ENCODE measurements at places on chromosomes 3 and 15. TPM values are rescaled to one million over a fixed set of nuclear protein-coding genes. Genes with fewer than 3 reads are reported as not detected.

Gene GOLGA8G
- not detected for total RNA-seq

Gene SCN11A
- total RNA-seq = 1.5 TPM

Gene IVD
- total RNA-seq = 63.8 TPM

Gene RLBP1
- total RNA-seq = not detected

Gene MTHFS
- 22.2 TPM for total RNA-seq
